Naive thymus-derived CD8-positive, alpha-beta T cell (primary cell): ENCODE measurements at places on chromosomes 12 and 14. TPM values are rescaled to one million over a fixed set of nuclear protein-coding genes. Genes with fewer than 3 reads are reported as not detected.

Gene FGF23
- not detected for total RNA-seq

Gene CD163L1
- 0.33 TPM for total RNA-seq

Gene EGLN3
- total RNA-seq: 2.6 TPM

Gene EPYC
- not detected for total RNA-seq

Gene AKAP6
- 3.3 TPM for total RNA-seq

Gene PTPRB
- total RNA-seq: not detected

Gene TEX22
- total RNA-seq: 7.5 TPM

Gene EIF2S3B
- total RNA-seq: 2.4 TPM

Gene NFE2
- total RNA-seq: not detected

Gene PZP
- total RNA-seq: not detected

- H3K36me3 ChIP-seq: no peaks in the 10 kb centered on the region
- no peak overlapping the region for H3K27ac ChIP-seq
- H3K4me1 ChIP-seq: no peaks in the 10 kb centered on the region
- DNase-seq: no peak
Measured at GRCh38 chr12:120984351-120984898, 6.1 kb downstream of the HNF1A start.

DNA sequence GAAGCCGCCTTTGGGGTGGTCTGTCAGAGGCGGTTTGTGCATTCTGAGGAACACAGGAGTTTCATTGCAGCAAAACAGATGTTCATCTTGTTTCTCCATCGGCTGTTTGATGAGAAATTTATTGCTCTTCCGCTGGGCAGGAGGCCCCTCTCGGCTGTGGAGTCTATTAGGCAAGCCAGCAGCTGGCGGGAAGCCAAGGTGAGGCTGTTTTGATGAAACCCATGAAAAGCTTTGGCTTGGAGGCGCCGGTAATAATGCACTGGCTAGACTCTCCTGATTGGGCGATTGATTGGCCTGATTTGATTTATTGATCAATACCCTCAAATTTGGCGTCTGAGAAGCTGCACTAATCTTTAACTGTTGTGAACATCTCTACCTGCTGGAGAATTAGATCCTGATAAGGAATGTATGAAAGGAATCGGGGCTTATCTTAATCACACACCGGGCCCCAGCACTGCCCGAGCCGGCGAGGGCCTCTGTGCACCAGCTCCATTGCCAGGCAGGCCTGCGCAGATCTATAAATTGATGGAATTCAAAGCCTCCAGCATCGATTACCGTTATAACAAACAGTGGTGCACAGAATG is 187.7 kb downstream of the PHETA1 start:
- H3K4me3 ChIP-seq: no peak overlapping the region
- H3K27me3 ChIP-seq: peaks cover 14% of the 10 kb centered on the region
- H3K27ac ChIP-seq: no peak overlapping the region
- peaks cover 8% of the 10 kb centered on the region for H3K4me1 ChIP-seq
- no peak for DNase-seq
- no peaks in the 10 kb centered on the region for H3K36me3 ChIP-seq

GRCh38 chr12:53497461-53497860 is 1.8 kb downstream of the MAP3K12 start:
- H3K36me3 ChIP-seq: no peaks in the 10 kb centered on the region
- no peaks in the 10 kb centered on the region for H3K27me3 ChIP-seq
- no peak overlapping the region for H3K4me3 ChIP-seq
- DNase-seq: no peak

GRCh38 chr12:129659961-129660622 is 243.7 kb downstream of the TMEM132D start:
- H3K27me3 ChIP-seq: no peaks in the 10 kb centered on the region
- H3K4me3 ChIP-seq: no peak overlapping the region
- no peaks in the 10 kb centered on the region for H3K36me3 ChIP-seq
- H3K4me1 ChIP-seq: no peaks in the 10 kb centered on the region

GRCh38 chr12:124630791-124631313 is 63.4 kb upstream of the NCOR2 start:
- peaks cover 2% of the 10 kb centered on the region for H3K4me1 ChIP-seq
- DNase-seq: no peak
- no peak overlapping the region for H3K4me3 ChIP-seq
- H3K36me3 ChIP-seq: no peaks in the 10 kb centered on the region

DNA sequence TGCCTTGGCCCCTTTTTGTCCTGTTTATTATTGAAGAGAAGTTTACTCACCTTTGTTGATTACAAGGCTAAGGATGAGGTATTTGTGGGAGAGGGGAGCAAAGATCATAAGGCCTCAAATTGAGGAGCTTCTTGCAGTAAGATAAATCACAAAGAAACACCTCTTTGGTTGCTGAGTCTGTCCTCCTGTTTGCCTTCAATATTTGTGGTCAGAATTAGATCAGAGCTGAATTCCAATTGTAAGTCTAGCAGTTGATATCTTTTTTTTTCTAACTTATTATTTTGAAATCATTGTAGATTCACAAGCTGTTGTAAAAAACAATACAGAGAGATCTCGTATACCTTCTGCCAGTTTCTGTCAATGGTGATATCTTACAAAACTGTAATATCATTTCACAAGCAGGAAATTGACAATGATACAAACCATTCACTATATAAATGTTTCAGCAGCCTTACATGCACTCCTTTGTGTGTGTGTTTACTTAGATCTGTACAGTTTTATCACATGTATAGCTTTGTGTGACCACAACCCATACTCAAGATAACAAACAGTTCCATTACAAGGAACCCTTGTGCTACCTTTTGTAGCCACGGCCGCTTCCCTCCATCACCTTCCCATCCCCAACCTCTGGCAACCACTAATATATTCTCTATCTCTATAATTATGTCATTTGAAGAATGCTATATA is 97.4 kb downstream of the KICS2 start:
- H3K36me3 ChIP-seq: no peaks in the 10 kb centered on the region
- no peak overlapping the region for H3K4me3 ChIP-seq
- no peak overlapping the region for H3K27ac ChIP-seq

DNA sequence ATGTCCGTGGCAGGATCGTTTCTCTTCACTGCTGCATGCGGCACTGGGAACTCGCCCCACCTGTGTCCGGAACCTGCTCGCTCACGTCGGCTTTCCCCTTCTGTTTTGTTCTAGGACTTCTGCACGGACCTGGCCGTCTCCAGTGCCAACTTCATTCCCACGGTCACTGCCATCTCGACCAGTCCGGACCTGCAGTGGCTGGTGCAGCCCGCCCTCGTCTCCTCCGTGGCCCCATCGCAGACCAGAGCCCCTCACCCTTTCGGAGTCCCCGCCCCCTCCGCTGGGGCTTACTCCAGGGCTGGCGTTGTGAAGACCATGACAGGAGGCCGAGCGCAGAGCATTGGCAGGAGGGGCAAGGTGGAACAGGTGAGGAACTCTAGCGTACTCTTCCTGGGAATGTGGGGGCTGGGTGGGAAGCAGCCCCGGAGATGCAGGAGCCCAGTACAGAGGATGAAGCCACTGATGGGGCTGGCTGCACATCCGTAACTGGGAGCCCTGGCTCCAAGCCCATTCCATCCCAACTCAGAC is 1.2 kb downstream of the FOS start:
- H3K36me3 ChIP-seq: peaks cover 15% of the 10 kb centered on the region
- H3K27me3 ChIP-seq: no peaks in the 10 kb centered on the region
- H3K4me1 ChIP-seq: peaks cover 38% of the 10 kb centered on the region
- peak overlapping the region; percentile 99 for H3K27ac ChIP-seq
- no peak for DNase-seq

DNA sequence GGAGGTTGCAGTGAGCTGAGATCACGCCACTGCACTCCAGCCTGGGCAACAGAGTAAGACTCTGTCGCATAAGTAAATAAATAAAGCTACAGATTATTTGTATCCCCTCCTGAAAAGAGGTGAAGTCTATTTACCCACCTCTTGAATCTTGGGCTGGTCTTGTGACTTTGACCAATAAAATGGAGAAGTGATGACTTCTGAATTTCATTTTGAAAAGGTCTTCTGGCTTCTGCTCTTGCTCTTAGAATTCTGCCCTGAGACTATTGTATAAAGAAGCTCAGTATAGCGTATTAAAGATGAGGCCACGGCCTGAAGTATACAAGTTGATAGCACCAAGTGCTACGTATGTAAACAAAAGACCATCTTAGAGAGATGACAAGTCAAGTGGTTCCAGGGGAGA is 88.3 kb upstream of the AMN1 start:
- H3K27ac ChIP-seq: no peak overlapping the region
- no peak overlapping the region for H3K4me3 ChIP-seq
- H3K4me1 ChIP-seq: peaks cover 17% of the 10 kb centered on the region
- H3K36me3 ChIP-seq: no peaks in the 10 kb centered on the region

DNA sequence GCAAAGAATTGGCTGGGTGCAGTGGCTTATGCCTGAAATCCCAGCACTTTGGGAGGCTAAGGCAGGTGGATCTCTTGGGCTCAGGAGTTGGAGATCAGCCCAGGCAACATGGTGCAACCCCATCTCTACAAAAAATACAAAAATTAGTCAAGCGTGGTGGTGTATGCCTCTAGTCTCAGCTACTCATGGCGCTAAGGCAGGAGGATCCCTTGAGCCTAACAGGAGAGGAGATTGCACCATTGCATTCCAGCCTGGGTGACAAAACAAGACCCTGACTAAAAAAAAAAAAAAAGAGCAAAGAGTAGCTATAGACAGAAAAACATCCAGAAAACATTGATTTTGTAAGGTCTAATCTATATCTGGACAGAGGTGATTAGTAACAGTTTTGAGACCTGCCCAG is 25.0 kb downstream of the KIF21A start:
- H3K27ac ChIP-seq: no peak overlapping the region
- H3K27me3 ChIP-seq: no peaks in the 10 kb centered on the region
- peaks cover 10% of the 10 kb centered on the region for H3K36me3 ChIP-seq
- H3K4me3 ChIP-seq: no peak overlapping the region
- no peak for DNase-seq

DNA sequence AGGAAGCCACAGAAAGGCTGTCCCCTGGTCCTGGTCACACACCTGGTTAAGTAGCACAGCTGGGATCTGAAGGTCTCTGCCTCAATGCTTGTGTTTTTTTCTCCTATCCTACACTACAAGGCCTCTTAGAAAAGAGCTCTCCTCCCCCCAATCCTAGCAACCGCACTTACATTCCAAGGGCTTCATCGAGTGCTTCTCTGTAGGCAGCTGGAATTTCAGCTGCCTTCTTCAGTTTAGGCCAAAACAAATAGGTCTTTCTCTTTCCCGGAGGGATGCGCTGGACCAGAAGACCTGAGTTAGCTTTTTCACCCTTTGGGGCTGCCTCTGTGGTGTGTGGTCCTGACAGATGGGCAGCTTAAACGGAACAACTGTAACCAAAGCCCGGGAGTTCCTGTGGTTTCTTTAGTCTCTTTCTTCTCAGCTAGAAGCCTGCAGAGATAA is 109.7 kb downstream of the GPATCH2L start:
- peaks cover 5% of the 10 kb centered on the region for H3K36me3 ChIP-seq
- no peak overlapping the region for H3K27ac ChIP-seq
- no peak for DNase-seq
- peaks cover 39% of the 10 kb centered on the region for H3K27me3 ChIP-seq

GRCh38 chr14:88562532-88562830 is 356 bp upstream of the ZC3H14 start:
- DNase-seq: no peak
- peak overlapping the region; percentile 95 for H3K4me3 ChIP-seq
- H3K36me3 ChIP-seq: peaks cover 10% of the 10 kb centered on the region
- peaks cover 39% of the 10 kb centered on the region for H3K4me1 ChIP-seq
- H3K27ac ChIP-seq: peak overlapping the region; percentile 52
- H3K27me3 ChIP-seq: no peaks in the 10 kb centered on the region

DNA sequence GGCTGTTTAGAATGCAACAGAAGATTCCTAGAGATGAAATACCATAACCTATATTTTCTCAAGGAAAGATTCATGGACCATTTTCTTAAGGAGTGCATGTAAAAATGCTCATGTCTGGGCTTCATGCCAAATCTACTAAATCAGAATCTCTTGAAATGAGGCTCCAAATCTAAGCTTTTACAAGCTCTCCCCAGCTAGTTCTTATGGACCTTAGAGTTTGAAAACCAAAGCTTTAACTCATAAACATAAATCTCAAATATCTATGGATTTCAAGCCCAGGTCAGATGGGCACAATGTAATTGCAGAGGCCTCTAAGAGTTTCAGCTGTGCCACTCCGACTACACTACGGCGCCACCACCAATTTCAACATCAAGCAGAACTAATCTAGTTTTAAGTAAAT is 117.3 kb upstream of the CAND1 start:
- peaks cover 10% of the 10 kb centered on the region for H3K27me3 ChIP-seq
- H3K4me3 ChIP-seq: no peak overlapping the region
- no peaks in the 10 kb centered on the region for H3K4me1 ChIP-seq
- no peak overlapping the region for H3K27ac ChIP-seq
- H3K36me3 ChIP-seq: no peaks in the 10 kb centered on the region

DNA sequence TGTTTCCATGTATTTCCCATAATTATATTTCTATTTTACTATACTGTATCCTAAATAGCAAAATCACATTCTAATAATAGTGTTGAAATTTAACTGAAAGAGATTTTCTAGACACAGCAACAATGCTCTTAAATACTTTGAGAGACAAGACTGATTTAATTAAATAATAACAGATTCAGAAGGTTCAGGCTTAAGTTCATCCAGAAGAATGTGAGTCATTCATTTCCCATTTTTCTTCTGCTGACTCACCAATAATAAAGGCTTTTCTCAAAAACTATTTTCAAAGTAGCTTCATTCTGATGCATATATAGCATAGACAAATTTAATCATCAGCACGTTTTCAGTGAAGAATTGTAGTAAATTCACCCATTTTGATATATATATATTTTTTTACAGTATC is 481.4 kb downstream of the MDGA2 start:
- no peaks in the 10 kb centered on the region for H3K4me1 ChIP-seq
- H3K4me3 ChIP-seq: no peak overlapping the region
- no peaks in the 10 kb centered on the region for H3K36me3 ChIP-seq
- H3K27me3 ChIP-seq: no peaks in the 10 kb centered on the region
- DNase-seq: no peak

GRCh38 chr14:31944256-31945073 is 132.6 kb upstream of the ARHGAP5 start:
- H3K4me1 ChIP-seq: peaks cover 14% of the 10 kb centered on the region
- H3K27ac ChIP-seq: peak overlapping the region; percentile 28
- H3K36me3 ChIP-seq: no peaks in the 10 kb centered on the region
- H3K27me3 ChIP-seq: no peaks in the 10 kb centered on the region

DNA sequence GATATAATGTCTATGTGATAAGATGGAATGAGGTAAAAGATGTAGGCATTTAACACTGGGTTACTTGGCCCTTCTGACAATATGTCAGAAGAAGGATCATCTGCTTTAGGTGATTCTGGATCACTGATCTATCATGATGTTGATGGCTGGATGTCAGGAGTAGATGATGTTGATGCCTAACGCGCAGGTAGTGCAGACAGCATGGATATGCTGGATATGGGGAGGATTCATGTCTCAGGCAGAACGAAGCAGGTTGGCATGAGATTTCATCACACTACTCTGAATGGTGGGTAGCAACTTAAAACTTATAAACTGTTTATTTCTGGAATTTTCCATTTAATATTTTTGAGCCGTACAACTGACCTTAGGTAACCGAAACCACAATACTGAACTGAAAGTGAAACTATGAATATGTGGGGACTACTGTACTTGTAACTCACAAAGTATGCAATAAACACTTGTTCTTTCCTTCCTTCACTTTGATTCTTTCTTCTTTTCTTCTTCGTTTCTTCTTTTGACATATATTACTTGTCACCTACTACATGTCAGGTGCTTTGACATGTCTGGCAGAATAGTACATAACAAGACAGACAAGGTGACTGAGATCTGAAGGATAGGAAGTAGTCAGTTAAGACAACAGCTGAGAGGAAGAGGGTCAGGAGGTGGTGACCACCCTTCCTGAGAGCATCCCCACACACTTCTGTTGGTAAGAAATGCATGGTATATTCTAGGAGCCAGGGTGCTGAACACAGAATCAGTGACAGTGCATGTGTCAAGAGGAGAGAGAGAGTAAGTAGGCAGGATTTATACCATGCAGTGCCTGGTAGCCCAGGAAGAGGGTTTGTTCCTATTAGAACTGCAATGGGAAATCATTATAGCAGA is 238.8 kb downstream of the PPFIA2 start:
- no peaks in the 10 kb centered on the region for H3K36me3 ChIP-seq
- peaks cover 3% of the 10 kb centered on the region for H3K4me1 ChIP-seq
- no peaks in the 10 kb centered on the region for H3K27me3 ChIP-seq
- no peak for DNase-seq
- no peak overlapping the region for H3K27ac ChIP-seq
- H3K4me3 ChIP-seq: no peak overlapping the region
